ENCODE measurements at places on chromosomes 12 and 14.
A peak's percentile ranks its signal among the peaks of the same experiment; 100 is the strongest.

DNA sequence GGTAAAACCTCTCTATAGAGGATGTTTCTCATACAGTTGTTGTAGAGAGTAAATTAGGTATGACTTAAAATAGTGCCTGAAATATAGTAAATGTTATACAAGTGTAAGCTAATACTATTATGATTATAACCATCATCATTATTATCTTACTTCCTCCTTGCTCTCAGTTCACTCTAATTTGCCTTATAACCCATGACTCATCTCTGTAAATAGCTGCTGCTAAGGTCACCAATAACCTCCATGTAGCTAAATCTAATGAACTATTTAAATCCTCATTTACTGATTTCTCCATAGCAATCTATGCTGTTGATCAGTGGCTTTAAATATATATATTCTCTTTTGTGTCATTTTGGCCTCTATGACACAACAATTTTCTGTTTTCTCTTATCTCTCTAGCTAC, 109.6 kb downstream of the RMST start:
- no peak for DNase-seq

GRCh38 chr12:6917491-6918231, 3.3 kb downstream of the ENO2 start:
- DNase-seq: peak; percentile 62

- peak; percentile 80 for DNase-seq
Measured at GRCh38 chr12:65886996-65887395, 62.7 kb downstream of the HMGA2 start.

DNA sequence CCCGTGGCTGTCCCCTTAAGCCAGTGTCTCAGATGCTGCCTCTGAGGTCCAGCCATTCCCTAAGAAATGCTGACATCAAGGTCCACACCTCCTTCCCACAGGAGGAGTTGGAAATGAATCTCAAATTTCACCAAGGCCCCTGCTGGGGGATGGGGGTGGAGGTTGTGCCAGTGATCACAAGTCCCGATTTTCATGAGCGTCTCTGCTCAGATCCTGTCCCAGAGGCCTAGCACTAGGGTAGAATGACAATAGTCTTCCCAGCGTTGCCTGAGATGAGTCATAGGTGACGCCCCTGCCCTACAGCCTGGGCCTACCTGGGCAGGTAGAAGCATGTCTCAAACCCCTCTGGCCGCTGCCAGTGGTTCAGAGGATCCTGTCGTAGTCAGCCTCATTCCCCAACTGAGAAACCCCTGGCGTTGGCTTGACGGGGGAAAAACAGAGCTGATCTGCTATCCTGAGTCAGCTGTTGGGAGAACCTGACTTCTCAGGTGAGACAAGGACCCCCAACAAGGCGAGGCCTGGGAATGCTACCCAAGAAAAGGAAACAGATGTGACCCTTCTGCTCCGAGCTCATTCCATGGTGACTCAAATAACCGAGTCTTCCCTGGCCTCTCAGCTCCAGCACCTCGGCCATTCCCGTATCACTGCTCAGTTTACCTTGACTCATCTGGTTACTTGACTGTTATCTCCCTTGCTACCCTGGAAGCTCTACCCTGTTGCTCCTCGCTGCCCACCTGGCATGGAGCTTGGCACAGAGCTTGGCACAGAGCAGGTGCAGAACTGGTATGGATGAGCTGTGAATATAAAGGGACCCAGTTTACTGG, 21.8 kb upstream of the SPPL3 start:
- DNase-seq: no peak

DNA sequence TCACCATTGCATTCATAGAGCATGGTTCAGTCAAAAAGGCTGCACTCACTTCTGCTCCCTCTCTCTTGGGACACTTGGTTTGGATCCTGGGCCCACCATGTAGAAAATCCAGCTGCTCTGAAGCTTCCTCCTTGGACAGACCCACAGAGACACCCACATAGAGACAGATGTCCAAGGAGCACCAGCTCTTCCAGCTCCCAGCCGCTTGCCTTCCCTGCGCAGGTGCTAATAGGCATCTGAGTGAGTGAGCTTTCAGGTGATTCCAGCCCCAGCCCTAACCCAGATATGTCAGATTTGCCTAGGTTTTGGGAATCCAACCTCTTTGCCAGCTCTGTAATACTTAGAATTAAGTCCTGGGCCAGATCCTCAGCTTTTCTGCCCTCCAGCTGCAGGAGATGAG, 38.6 kb downstream of the DLK1 start:
- no peak for DNase-seq

- no peak for DNase-seq
Measured at GRCh38 chr14:55926007-55926406, 192.2 kb upstream of the PELI2 start.

DNA sequence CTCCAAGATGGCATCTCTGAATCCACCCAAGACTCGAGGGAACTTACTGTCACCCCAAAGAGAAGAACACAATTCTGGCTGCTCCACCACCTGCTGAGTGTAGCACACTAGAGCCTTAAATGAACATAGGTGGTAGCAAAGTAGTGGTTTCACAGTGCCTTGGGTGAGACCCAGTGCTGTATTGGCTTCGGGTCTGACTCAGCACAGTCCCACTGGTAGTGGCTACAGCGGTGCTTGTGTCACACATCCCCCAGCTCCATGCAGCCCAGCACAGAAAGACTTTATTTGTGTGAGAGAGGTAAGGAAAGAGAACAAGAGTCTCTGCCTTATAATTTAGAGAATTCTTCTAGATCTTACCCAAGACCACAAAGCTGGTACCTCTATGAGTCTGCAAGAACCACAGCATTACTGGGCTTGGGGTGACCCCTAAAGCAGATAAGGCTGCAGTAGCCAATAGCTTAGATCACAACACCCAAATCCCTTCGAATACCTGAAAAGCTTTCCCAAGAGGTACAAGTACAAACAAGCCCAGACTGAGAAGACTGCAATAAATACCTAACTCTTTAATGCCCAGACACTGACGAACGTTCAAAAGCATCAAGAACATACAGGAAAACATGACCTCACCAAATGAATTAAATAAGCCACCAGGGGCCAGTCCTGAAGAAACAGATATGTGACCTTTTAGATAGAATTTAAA, 83.3 kb upstream of the SLC38A4 start:
- DNase-seq: no peak

GRCh38 chr12:119673634-119674033, 5.7 kb downstream of the PRKAB1 start:
- DNase-seq: no peak

GRCh38 chr12:76866726-76867125, 12.1 kb downstream of the CSRP2 start:
- peak; percentile 66 for DNase-seq

DNA sequence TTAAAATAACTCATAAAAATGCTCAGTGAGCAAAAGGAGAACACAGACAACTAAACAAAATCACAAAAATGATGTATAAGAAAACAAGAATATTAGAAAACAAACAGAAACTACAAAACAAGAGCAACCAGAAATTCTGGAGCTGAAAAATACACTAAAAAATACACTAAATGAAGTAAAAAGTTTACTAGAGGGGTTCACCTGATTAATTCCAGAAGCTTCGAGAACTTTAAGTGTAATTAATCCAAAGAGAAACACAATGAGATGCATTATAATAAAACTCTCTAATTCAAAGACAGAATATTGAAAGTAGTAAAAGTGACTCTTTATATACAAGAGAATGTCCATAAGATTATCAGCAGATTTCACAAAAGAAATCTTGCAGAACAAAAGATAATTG, 558.4 kb downstream of the CCER1 start:
- DNase-seq: no peak

GRCh38 chr14:99351166-99352007, 79.4 kb upstream of the BCL11B start:
- DNase-seq: no peak

GRCh38 chr12:57619434-57620244, 8.4 kb downstream of the ARHGEF25 start:
- DNase-seq: no peak

GRCh38 chr12:57340104-57340503, 89.1 kb upstream of the STAC3 start:
- peak; percentile 32 for DNase-seq

DNA sequence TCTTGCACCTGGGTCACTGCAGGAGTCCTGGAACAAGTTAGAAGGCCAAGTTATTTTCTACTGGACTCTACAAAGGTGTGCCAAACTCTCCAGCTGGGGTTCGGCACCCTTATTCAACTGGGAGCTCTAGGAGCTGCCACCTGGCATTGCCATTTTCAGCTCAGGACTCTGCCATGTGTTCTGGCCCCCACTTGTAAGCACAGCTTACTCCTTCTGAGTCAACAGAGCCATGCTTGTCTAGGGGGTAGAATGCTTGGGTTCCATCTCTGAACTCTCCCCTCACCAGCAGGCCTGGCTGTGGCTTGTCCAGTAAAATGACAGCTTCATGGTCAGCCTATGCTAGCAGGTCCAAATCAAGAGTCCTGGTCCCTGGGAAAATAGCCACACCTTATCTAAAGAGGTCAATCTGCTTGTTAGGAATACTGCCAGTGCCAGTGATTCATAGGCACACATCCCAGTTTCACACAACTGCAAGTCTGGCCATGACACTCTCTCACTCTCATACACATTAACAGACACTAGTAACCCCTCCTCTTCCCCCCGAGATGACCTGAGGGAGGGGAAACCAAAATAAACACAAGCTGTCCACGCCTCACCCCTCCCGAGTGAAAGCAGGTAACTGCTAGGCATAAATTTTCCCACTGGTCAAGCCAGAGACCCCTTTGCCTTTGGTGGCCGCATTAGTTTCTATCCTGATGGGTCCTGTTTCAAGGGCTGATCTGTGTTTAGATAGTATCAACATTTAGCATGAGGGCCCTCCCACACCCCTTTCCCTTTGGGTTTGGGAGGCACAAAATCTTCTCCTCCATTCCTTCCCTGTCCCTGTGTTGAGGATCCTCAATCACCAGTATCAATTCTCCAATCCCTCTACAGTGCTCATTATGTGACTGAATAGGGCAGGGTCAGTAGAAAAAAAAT, 182.3 kb upstream of the GZMB start:
- no peak for DNase-seq

GRCh38 chr12:56723889-56724700, 1.0 kb downstream of the NACA start:
- peak; percentile 57 for DNase-seq

GRCh38 chr12:59808317-59808910, 212.6 kb downstream of the SLC16A7 start:
- DNase-seq: peak; percentile 36

GRCh38 chr14:45715946-45716345, 462.9 kb upstream of the MIS18BP1 start:
- DNase-seq: peak; percentile 24

DNA sequence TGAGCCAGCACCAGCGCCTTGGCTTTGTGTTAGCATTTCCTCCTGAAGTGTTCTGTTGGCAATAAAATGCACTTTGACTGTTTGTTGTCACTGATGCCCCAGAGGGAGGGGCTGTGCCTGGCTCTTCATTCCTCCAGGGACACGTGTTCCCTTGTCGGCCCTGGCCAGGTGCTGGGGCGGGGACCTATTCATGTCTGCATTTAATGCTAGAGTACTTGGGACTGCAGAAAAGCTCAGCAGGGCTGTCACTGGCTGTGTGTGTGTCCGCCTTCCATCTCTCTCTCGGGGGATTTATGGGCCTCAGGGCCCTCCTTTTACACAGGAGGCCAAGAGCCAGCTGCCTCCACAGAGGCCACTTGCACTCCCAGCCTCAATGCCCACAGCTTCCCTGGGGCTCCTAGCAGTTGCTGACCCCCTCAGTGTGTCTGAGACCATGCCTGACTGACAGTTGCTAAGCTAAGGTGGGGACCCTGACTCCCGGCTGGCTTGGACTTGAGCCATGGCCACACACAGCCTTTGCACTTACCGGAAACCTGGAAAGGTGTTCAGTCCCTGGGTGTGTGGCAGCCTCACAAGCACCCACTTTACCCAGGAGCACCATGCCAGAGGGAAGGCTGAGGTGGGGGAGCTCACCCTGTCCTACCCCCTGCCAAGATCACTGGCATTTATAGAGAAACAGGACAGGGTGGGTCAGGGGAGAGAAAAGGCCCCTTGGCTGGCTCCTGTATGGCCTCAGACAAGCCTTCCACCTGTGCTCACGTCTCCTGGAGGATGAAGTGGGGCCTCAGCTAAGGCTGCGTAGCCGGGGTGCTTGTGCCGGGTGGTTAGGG, 27.8 kb downstream of the HIP1R start:
- DNase-seq: no peak

- DNase-seq: peak; percentile 7
Measured at GRCh38 chr14:103879570-103880347, 32.4 kb upstream of the PPP1R13B start.

GRCh38 chr12:3461391-3461790, 29.6 kb upstream of the PRMT8 start:
- no peak for DNase-seq

GRCh38 chr12:46657453-46658411, 168.1 kb downstream of the SLC38A4 start:
- DNase-seq: peak; percentile 64

- DNase-seq: peak; percentile 86
Measured at GRCh38 chr12:19382111-19382526, 57.2 kb upstream of the AEBP2 start.

DNA sequence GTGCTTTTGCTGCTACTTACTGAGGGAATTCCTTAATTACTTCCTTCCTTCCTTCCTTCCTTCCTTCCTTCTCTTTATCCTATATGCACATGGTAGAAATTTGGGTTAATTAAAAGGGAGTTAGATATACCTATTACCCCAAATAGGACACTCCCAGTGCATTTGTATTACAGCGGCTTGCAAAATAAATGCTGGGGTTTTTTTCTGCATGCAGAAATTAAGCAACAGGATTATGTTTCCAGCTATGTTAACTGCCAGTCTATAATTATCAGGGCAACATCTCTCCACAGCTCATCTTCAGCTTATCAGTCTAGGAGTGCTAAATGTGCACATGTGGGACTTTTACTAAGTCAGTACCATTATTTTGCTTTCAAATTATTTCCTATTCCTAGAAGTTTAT, 132.9 kb upstream of the SLC35F4 start:
- no peak for DNase-seq

DNA sequence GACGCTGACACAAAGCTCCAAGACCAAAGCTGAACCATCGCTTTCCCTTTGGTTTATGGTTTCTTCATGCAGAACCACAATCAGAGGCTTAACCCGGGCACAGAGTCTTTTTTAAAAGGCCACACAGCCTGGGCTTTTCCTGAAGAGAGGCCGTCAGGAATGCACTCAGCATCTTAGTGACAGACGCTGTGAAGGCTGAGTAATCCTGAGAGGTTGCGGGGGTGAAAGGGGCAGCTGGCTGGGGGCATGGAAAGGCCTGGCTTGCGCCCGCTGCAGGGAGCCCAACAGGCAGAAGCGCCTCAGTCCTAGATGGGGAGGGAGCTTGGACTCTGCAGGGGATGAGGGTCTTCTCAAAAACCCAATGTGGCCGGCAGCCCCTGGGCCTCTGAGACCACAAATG, 13.6 kb downstream of the CTDSP2 start:
- peak; percentile 50 for DNase-seq

DNA sequence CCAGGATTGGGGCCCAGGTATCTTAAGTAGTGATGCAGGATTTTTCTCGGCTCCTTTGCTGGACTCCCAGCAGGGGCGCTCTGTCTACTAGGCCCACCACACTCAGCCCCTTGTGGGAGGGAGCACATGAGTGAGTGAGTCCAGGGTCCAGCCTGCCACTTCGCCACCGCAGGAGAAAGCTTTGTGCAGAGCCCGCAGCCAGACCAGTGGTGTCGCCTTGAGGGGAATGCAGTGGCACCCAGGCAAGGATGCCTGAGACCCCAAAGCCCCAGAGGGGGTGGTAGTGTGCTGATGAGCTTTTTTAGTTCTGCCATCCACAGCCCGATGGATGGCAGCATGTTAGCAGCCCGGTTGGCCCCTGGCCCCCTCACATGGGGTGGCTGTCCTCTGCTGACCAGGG, 5.4 kb upstream of the MRPS35 start:
- DNase-seq: no peak

- DNase-seq: no peak
Measured at GRCh38 chr14:62097824-62098223, 335.6 kb downstream of the SNAPC1 start.

Data from fibroblast of skin of back (primary cell).